ENCODE measurements at places on chromosomes 2 and 18.

DNA sequence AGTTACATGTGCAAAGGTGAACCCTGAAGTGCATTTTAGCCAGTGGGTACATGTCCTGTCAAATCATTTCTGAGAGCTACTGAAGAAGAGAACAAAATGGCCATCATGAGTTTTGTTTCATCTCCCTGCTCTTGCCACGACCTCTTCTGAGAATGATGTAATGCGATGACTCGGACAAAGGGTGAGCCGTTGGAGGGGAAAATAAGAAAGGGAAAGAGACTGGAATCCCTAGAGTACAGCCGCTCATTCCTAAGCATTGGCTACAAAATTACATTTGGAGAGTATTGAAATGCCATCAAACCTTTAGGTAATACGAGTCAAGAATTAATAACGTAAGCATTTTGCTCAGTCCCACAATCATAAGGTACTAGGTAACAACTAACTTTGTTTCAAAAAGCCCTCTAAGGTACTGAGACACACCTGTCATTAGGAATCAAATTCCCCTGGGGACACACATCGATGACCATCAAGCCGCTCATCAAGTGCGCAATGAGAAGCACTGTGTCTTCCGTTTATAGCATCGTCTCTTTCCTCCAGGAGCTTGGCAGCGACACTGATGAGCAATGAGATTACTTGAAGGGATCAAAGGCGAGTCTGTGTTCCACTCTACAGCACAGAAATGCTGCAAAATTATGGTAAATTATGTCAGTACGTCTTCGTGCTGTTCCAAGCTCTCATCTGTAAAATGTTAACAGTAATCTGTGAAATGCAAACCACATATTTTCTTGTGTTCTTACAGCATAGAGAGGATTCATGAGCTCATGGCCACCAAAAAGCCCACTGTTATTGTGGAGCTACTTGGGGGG, 97.3 kb upstream of the PIEZO2 start:
- no peak for DNase-seq

GRCh38 chr2:46340740-46341420, 43.7 kb downstream of the EPAS1 start:
- no peak for DNase-seq

DNA sequence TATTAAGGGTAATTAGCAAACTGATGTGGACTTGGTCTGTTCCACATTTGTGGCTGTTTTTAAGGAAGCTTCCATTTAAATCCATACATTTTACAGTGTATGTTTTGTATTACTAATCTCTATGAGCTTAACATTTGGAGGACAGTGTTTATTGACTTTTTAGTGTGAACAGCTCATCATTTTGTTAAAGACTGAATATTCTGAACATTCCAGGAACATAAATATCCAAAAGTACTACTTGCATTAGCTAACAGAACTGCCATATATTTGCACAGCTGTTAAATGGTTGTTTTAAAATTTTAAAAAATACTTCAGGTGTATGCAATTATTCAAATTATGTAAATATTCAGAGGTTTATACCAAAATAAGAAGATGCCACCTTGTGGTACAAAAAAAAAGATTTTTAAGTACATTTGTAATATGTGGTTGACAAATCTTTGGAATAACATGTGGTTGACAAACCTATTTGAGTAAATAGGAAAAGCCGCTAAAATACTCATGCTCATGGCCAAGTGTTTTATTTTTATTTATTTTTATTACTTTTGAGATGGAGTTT, 439.7 kb upstream of the FANCL start:
- DNase-seq: no peak

GRCh38 chr2:128178650-128179460, 87.9 kb downstream of the UGGT1 start:
- no peak for DNase-seq

DNA sequence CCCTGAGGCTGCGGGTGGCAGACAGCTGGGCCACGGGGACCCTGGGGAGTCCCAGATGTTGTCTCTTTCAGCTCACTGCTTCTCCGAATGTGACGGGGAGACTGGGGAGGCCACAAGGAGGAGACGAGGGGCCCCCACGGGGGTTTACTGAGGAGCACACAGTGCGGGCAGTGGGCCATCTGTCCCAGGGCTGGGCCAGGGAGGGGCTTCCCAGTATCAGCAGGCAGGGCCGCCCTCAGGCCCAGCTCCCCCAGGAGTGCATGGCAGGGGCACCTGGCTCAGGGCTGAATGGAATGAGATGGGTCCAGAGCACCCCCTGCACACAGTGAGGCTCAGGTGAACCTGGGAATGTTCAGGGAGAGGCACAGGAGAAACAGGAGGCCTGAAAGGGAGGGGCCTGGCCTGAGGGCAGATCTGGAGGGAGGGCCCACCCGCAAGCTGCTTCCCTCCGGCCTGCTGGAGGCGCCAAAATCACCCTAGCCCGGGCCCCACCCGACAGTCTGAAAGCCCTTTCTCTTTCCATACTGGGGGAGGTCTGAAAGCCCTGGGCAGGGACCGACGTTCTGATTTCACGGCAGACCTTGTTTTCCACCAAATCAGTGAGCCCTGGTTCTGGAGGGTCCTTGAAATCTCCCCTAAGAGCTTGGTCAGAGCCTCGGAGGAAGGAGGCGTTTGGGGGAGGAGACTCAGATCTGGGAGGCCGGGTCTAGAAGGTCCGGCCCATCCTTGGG, 35.5 kb upstream of the PTMA start:
- DNase-seq: no peak

DNA sequence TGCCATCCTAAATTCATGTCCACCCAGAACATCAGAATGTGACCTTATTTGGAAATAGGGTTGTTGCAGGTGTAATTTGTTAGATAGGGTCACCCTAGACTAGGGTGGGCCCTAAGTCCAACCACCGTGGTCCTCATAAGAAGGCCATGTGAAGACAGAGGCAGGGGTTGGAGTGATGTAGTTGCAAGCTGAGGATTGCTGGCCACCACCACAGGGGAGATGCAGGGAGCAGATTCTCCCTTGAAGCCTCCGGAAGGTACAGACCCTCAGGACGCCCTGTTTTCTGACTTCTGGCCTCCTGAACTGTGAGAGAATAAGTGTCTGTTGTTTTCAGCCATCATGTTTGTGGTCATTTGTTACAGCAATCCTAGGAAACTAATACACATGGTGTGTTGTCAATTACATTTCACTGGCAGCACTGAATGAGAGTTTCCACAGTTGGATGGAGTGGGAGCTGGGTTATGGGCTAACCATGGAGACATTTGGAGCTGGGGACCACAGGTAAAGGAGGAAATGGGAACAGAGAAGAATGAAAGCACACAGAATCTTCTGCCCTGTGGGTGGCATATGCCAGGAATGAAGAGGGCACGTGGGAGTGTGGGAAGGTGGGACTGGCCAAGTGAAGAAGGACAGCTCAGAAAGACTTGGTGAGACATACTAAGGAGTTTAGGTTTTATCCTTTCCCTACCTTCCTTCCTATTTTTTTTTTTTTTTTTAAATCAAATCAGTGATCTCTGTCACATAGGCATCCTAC, 266.0 kb downstream of the MYCN start:
- no peak for DNase-seq

DNA sequence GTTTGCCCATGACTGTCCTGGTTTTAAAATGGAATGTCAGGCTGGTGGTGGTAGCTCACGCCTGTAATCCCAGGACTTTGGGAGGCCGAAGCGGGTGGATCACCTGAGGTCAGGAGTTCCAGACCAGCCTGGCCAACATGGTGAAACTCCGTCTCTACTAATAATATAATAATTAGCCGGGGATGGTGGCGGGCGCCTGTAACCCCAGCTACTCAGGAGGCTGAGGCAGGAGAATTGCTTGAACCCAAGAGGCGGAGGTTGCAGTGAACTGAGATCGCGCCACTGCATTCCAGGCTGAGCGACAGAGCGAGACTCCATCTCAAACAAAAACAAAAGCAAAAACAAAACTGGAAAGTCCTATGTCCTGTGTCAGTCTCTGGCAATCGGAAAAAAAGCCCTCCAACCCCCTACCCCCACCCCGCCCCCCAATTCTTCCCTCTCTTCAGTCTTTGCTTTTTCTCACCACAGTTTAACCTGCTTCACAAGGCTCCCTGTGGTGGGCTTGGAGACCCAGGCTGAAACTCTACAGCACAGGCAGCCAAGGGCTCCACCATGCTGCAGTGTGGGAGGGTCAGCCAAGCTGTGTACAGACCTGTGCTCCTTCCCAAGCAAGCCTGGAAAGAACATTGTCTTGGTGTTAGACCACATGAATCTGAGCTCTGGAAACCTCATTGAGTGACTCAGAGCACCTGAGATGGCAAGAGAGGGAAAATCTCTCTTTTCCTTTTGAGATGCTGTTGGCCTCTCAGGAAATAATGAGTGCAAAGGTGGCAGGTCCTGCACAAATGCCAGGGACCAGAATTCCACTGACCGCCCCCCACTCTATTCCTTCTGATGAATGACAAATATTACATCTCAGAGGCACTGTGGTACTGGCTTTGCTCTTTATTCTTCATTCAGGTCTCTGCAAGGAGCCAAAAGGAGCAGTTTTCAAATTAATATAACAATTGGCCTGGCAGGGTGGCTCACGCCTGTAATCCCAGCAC, 16.7 kb downstream of the MYCN start:
- DNase-seq: no peak

DNA sequence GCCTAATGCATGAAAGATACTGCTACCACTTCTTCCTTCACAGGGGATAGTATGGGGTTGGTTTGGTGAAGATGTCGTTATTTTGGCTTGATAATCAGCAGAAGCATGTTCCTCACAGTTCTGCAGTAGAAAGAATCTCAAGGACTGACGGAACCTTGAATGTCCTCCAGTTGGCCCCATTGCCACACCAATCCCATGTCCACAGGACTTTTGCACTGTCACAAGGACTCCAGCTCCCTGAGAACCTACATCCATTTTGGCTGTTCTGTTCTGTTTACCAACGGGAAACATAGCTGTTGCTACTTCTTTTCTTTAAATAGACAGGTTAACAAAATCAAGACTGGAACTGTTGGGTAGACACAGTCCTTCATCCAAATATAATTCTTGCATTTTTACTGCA, 270.0 kb downstream of the SLC8A1 start:
- DNase-seq: no peak

DNA sequence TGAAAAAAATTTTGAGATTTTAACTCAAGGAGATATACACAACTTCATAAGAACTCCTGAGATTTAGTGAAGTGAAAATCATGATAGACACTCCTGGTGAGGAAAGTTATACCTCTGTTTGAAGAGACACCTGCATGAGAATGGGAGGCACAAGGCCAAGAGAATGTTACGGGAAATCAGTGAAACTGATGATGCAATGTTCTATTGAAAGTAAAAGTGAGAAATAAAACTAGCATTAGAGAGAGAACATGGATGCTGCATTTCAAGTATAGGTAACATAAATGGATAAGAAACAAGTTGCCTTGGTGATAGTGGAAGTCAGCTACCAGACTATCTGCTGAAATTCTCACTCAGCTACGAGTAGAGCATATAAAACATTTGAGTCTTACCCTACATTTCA, 562.1 kb upstream of the FANCL start:
- no peak for DNase-seq

DNA sequence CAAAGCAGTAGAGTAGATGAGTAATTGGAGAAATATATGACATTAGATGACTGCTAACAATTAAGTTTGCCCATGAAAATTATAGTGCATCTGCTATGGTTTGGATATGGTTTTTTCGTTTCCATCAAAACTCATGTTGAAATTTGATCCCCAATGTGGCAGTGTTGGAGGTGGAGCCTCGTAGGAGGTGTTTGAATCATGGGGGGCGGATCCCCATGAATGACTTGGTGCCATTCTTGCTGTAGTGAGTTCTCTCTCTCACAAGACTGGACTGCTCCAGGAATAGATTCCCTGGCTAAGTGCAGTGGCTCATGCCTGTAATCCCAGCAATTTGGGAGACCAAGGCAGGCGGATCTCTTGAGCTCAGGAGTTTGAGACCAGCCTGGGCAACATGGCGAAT, 9.7 kb upstream of the CUL3 start:
- DNase-seq: no peak

GRCh38 chr2:3491716-3492474, 27.4 kb downstream of the ADI1 start:
- no peak for DNase-seq

GRCh38 chr2:160034396-160034795, 28.0 kb downstream of the PLA2R1 start:
- DNase-seq: no peak

DNA sequence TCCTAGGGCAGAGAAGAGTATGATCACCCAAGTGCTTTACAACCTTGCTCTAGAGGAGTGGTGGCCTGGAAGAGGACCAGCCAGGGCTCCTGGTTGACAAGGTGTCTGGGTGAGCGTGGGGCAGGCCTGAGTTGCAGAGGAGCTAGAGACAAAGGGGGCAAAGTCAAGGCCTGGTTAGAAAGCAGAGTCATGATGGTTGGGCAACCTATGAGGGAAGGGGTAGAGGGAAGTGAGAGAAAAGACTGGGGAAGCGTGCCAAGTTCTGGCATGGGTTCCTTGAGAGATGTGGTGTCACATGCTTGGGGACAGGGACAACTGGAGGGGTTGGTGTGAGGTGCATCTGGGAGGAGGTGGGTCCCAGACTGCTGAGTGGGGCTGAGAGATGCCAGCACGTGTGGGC, 13.5 kb downstream of the ZFP36L2 start:
- DNase-seq: no peak

- DNase-seq: no peak
These were observed 36.5 kb upstream of the TFCP2L1 start for GRCh38 chr2:121321476-121321875.

DNA sequence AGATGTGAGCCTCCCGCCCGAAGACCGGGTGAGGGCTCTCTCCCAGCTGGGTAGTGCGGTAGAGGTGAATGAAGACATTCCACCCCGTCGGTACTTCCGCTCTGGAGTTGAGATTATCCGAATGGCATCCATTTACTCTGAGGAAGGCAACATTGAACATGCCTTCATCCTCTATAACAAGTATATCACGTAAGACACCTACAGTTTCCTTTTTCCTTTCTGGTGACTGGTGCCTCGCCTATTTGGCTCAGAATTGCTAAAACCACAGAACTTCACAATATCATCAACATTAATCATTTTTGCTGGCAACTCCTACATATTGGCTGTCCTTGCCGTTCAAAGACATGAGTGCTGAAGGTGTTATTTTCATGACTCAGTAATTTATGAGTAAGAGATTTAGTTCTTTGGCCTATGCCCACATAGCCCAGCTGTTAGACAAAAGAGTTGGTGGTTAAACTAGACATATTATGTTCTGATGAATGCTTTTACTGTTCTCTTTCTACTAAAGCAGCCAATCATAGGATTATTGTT, 2.2 kb downstream of the STAMBP start:
- no peak for DNase-seq

DNA sequence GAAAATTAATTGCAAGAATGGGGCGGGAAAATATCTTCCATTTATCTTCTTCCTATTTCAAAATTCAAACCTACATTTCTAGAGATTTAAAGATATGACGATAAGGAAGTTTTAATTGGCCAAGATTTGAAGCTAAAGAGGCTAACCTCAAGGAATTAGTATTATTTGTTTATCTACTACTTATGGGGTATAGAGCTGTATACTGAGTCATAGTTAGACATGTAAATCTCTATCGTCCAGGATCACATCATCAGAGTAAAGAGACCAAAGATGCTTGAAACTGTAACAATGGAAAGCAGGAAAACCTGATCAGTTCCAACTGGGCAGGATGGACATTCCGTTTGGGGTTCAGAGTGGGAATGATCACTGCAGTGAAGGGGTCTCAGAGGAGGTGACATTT, 95.2 kb upstream of the KLF7 start:
- DNase-seq: no peak

GRCh38 chr2:234966340-234966739, 14.5 kb downstream of the SH3BP4 start:
- no peak for DNase-seq
